ENCODE measurements at places on chromosomes 4 and X.
A peak's percentile ranks its signal among the peaks of the same experiment; 100 is the strongest.

- DNase-seq: no peak
Observed at GRCh38 chr4:74293558-74293957, 14.7 kb upstream of the EPGN start.

GRCh38 chr4:87716371-87717265 is 66.5 kb downstream of the DMP1 start:
- no peak for DNase-seq

DNA sequence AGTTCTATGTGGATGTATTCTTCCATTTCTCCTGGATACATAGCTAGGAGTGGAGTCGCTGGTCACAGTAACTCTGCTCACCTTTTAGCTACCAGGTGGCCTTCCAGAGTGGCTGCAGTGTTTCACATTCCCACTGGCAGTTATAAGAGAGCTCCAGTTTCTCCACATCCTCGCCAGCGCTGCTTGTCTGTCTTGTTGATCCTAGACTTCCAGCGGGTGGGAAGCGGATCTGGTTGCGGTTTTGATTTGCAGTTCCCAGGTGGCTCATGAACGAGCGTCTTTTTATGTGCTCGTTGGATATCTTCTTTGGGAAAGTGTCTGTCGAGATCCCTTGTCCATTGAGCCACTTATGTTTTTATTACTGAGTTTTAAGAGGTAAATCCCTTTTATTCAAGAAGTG is 11.6 kb downstream of the TACC3 start:
- DNase-seq: no peak

DNA sequence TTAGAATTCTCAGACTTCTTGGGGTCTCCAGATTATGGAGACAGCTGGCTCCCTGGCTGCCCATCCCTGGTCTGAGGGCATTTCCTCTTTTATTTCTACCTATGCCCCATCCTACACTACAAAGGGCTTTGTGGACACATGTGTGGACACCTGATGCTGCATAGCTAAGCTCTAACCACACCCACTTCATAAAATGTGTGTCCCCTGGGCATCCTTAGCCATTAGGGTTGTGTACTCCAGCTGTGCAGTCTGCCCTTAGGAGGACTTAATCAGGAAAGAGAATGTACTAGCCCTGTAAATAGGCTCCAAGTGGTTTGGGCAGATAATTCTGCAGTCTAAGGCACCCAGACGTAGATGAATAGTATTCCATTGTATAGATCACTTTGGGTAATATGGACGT is 47.0 kb downstream of the COQ2 start:
- DNase-seq: no peak

- DNase-seq: no peak
Observed at GRCh38 chrX:132023896-132024386, 839 bp downstream of the STK26 start.

DNA sequence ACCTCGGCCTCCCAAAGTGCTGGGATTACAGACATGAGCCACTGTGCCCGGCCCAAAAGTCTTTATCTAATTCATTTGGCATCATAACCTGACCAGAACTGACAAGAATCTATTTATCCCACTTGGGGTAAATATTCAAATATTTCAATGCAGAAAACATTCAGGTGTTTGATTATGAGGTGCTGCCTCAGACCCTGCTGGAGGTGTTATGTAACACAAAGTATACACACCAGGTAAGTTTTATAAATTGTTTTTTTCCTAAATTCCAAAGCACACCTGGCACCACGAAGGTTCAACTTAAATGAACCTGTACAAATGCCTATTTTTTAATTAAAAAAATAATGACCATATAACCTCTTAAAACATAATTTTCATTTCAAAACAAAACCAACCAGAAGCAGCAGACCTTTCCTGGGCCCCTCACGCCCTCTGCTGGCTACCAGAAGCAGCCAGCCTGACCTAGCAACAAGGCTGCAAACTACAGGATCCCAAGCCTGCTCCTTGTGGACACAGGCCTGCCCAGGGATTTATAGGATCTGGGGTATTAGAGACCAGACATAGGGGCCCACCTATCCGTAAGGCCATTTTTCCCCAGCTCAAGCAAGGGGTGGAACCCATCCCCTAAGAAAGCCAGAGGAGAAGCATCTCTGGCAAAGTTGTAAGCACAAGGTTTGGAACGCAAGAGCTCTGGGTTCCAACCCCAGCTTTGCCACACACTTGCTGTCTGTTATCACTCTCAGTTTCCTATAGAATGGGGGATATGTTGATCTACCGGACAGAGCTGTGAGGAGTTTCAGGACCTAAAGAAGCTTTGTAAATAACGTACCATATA is 11.7 kb downstream of the OTUD5 start:
- no peak for DNase-seq

GRCh38 chr4:24968992-24969391 is 56.1 kb upstream of the CCDC149 start:
- DNase-seq: no peak

- DNase-seq: no peak
Observed at GRCh38 chrX:40266490-40267333, 169.0 kb upstream of the BCOR start.

DNA sequence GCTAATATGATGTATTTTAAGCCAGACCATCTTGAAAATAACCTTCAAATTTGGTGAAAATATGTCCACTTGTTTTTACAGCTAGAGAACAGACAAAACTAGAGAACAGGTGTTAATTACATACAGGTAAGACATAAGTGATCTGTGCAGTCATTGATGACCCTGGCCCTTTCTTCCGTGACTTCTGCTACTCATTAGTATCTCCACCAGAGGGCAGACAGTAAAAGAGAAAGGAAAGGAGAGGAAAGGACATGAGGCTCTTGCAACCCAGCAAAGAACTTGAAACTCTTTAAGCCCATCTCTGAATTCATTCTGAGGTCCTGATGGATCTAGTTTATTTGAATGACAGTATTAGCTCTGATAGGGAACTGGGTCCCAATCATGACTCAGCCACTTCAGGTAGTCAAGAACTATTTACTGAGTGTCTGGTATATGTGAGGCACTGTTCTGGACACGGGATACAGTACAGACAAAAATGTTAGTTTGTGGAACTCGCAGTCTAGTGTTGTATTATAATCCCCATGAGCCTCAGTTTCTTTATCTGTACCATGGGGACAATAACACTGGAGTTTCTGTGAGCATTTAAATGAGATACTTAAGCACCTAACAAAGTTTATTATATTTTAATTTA is 121.0 kb upstream of the TEX13D start:
- no peak for DNase-seq

GRCh38 chr4:183284965-183285364 is 35.1 kb downstream of the CLDN22 start:
- no peak for DNase-seq

GRCh38 chr4:99894998-99895397 is 771 bp upstream of the LAMTOR3 start:
- no peak for DNase-seq

DNA sequence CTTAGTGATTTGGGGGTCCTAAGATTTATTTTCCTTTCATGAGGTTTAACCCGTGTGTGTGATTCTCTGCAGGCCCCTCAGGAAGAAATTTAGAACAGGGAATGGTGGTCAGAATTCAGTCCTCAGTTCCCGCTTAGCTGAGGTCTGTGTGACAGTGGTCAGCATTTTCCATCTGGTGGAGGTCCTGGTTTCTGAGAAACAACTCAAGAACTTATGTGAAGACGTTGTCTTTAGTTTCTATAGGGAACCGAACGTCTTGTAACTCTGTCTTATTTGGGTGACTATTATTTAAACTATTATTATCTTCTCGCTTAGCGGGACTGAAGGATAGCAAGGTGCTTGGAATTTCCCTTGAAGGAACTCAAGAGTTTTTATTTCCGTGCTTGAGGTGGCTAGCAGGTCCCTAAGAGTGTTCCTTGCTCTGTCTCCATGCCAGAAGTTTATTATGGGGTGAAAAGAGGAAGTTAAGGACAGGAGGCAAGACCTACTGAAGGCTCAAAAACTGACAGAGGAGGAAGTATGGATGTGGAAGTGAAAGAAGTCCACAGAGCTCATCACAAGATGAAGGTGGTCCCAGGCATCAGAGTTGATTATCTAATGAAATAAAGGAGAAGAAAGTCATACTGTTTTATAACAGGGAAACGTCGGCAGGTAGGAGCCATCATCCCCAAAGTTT is 9.4 kb downstream of the MGST2 start:
- no peak for DNase-seq

GRCh38 chrX:50747471-50747900 is 66.5 kb downstream of the SHROOM4 start:
- peak; percentile 7 for DNase-seq

DNA sequence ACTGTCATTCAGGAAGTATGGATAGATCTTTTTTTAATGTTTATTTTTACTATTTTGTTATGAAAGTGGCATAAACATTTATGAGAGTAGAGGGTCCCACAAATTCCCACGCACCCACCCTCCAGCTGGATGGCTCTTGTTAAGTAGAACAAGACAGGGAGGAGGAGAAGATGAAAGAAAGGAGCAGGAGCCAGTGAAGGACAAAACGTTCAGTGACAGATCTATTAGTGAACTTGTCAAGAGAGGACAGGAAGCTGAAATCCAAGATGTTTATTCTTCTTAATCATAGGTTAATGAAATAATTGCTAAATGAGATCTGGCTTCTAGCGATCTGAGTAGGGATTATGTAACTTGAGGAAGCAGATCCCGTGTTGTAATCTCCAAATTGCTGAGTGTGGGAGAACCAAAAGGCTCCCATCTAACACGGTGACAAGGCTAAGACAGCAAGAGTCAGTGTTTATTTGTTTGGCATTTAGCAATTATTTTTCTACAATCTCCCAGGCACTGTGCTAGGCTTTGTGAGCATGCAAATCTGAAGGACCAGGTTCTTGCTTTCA is 162.5 kb downstream of the SHROOM3 start:
- DNase-seq: no peak

- no peak for DNase-seq
Observed at GRCh38 chr4:60948008-60948407, 252.1 kb upstream of the ADGRL3 start.

DNA sequence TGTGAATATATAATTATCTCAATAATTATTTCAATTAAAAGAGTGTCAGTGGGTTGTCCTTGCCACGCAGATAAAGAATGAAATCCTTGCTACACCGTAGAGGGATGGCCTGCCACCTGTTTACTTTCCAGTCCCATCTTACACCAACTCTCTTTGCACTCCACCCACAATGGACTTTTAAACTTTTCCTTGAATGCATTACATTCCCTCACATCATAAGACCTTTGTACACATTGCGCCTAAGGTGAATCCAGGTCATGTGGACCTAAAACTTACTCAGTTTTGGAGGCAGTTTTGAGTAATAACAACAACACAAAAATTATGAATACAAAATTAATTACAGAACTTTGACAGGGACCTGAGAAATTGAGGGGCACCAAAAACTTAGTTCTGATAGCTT is 78.7 kb upstream of the PDE5A start:
- DNase-seq: no peak

GRCh38 chr4:54234497-54235205 is 5.6 kb downstream of the PDGFRA start:
- no peak for DNase-seq

GRCh38 chrX:13203271-13203670 is 116.6 kb downstream of the ATXN3L start:
- no peak for DNase-seq

DNA sequence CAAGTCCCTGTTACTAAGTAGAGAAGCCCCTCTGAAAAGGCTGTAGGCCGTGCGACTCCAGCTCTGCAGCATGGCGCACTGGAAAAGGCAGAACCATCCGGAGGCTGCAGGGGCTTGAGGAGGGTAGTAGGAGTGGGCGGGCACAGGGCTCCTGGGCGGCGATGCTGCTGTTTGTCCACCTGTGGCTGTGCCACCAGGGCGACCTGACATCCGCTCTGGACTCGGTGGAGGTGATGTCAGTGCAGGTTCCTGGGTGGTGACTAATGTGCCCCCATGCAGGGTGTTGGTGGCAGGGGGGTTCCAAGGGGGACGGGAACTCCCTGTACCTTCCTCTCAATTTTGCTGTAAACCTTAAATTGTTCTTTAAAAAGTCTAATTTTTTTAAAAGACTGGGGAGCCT is 58.3 kb downstream of the PCGF3 start:
- DNase-seq: no peak

GRCh38 chr4:77990904-77991358 is 66.2 kb upstream of the FRAS1 start:
- no peak for DNase-seq

- DNase-seq: no peak
Observed at GRCh38 chr4:37268319-37268718, 23.8 kb downstream of the NWD2 start.

DNA sequence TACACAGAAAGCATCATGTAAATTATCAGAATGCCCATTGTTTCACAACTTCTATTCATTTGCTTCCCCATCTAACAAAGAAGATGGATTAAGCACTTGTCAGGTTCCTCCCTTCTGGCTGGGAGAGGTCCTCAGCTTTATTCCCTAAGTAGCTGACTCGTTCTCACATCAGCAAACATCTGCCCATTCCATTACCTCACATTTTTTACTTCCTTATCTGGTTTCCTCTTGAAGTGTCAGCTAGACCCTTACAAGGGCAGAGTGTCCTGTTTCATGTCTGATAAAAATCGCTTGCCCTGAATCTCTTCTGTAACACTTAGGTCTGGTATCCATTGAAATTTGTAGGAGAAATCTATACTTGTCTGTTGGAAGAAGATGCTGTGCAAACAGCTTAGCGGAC is 34.7 kb downstream of the TMPRSS11A start:
- DNase-seq: no peak

GRCh38 chrX:136260776-136261175 is 9.6 kb upstream of the MAP7D3 start:
- no peak for DNase-seq

DNA sequence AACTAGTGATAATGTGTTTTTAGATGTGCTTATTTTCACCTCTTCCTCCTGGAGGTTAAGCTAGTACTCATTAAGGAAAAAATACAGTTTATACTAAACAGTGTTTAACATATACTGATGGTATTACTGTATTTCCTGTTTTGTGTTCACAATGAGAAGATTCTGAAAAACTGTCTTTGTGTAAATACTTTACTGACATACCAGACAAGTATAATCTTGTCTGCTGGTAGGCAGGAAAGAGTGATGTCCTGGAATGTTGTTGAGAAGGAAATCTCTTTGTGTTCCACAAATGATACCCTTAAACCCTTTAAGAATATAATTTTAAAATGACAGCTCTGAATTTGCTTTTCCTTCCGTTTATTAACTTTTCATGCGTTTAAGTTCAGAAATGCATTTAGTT is 205.5 kb upstream of the NUDT6 start:
- DNase-seq: no peak

DNA sequence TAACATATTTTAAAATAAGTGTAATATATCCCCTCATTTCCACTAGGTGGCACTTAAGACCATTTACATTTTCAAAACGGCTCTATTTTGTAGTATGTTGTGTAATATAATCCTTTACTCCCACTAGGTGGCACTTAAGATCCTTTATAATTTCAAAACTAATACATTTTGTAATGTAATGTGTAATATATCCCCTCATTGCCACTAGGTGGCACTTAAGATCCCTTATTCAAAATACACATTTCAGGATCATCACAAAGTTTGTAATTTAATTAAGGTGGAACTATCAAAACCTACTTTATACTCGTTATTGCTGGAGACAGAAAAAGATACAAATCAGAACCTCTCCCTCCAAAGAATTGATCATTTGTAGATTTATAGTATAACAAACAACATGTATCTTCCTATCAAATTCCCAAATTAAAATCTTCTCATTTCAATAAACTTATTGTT is 132.5 kb downstream of the ARHGAP6 start:
- peak; percentile 35 for DNase-seq

All from HS-27A (cell line).